Hematopoietic multipotent progenitor cell treated with erythropoietin and hydrocortisone succinate and interleukin-3 and kit ligand, for 15 days (in vitro differentiated cells): ENCODE measurements at places on chromosomes 1 and 21.

DNA sequence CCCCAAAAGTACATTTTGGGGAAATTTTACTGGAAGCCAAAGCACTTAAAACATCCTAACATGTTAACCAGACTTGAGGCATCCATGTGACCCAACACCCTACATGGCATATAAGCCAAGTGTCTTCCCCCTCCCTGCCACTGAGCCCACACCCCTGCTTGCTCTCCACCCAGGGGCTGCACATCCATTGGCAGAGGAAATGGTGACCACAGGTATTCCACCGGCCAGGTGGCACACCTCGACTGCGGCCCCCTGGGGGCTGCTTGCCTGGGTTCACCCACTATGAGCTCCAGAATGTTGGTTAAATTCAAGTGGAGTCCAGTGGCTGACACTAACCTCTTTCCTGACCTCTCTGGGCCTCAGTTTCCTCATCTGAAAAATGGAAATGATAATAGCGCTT lies 64.4 kb upstream of the FAM20B start:
- DNase-seq = no peak

GRCh38 chr1:16925635-16926490 lies 4.1 kb downstream of the CROCC start:
- no peak for DNase-seq

GRCh38 chr1:42816585-42817439 lies at the start of the genes ERMAP and SVBP:
TSS of gene ERMAP (plus strand) at chr1:42817122. CDS start at chr1:42830449, 13,327 bp downstream.
TSS of gene SVBP (minus strand) at chr1:42817397. CDS start at chr1:42816544, 853 bp downstream.
- peak; percentile 93 for DNase-seq

DNA sequence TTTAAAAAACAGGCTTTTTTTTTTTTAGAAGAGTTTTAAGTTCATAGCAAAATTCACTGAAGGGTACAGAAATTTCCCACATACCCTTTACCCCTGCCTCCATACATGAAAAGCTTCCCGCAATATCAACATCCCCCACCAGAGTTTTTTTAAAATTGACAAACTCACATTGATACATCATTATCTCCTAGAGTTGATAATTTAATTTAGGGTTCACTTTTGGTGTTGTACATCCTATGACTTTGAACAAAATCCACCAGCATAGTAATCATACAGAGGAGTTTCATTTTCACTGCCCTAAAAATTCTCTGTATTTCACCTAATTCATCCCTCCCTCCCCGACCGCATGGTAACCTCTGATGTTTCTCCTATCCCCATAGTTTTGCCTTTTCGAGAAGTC lies 53.6 kb upstream of the KCNK2 start:
- DNase-seq = no peak

- no peak for DNase-seq
Observed at GRCh38 chr1:10473145-10473765, 926 bp upstream of the DFFA start.

DNA sequence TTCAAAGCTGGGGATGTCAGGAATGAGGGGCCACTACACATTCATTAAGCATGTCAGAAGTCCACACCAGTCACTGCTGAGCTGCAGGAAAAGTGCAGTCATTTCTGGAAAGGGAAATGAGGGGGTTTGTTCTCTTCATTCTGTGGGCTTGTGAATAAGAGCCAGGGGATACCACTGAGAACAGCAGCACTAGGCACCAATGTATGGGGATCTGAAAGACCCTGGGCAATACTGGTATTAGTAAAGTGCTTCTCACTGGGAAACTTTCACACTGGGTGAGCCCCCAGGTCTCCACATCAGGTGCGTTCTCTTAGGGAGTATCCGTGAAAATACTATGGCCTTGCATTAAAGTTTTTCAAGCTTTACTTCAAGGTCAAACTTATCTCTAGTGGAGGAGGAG lies 49.9 kb downstream of the TGFB2 start:
- DNase-seq = no peak

DNA sequence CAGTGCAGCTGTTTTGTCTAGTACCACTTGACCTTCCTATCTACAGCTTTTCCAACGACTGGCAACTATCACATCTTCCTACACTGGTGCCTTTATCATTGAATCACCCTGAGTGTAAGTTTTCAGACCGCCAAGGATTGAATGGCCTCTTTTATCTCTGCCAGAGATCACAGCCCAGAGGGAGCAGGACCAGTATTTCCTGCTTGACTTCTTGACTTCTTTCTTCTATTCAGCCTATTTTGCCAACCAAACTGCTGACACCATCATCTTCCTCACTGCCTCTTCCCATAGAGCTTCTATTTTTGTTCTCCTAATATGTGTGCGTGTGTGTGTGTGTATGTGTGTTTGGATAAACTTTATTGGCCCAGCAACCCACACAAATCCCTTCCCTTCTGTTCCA lies 53.8 kb downstream of the SERBP1 start:
- DNase-seq = no peak

GRCh38 chr1:179153217-179153616 lies 71.3 kb downstream of the TOR3A start:
- DNase-seq = no peak

DNA sequence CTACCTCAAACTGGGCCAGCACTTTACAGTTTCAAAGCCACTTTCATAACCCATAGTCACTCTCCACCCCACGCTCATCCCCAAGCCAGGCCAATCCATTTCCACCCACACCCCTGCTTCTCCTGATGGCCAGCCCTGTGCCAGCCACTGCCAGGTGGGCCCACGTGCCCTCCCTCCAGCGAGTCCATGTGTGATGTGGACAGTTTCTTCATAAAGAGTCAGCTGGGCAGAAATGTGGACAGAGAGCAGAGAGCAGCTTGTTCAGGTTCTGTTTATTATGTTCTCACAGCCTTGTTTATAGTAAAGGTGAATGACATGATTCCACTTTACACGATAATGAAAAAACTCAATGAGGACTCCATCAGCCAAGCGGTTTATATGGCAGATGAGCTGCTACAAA lies 37.4 kb upstream of the RGS16 start:
- DNase-seq = no peak

DNA sequence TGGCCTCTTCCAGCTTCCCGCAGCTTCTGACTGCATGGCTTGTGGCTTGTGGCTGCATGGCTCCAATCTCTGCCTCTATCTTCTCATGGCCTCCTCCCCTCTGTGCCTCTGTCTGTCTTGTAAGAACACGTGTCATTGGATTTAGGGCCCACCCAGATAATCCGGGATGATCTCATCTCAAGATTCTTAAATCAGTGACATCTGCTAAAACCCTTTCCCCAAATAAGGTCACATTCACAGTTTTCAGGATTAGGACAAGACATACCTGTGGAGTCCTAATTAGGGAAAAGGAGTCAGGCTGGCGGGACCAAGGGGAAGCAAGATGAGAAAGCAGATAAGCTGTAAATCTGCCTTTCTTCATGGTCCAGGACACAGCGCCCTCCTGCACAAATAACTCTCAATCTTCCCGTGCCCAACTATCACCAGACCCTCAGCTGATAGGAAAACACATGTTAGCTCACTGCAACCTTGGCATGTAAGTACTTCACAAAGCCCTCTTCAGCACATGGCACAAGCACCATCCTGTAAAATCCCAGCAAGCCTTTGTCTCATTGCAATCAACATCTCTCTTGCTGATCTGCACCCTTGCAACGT lies 82.2 kb downstream of the SPSB1 start:
- no peak for DNase-seq

DNA sequence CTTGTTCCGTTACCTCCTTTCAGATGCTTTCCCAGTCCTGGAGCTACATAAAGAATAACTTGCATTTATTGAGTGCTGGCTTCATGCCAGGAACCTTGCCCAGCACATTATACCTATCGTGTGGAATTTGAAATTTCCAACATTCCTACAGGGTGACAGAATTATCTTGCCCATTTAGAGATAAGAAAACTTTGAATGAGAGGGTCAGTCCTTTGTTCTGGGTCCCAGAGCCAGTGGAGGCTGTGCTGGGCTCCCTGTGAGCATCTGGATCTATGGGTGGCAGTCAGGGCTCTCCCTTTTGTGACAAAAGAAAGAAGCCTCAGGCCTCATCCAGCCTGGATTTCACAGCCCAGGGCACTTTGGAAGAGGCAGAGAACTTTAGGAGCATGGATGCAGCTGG lies 3.2 kb downstream of the GSTM4 start:
- no peak for DNase-seq

DNA sequence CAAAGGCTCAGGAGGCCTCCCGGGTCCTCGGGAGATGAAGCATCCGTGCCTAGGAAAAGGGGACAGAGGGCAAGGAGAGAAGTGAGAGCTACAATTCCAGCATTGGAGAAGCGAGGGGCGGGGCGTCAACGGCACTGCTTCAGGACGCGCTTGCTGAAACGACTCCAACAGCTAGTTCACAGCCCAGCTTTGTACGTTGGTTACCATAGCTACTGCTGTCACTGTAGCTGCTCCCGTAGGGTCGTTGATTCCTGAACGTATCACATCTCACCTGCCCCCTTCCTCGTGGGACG lies 63.1 kb downstream of the TOR1AIP2 start:
- no peak for DNase-seq

DNA sequence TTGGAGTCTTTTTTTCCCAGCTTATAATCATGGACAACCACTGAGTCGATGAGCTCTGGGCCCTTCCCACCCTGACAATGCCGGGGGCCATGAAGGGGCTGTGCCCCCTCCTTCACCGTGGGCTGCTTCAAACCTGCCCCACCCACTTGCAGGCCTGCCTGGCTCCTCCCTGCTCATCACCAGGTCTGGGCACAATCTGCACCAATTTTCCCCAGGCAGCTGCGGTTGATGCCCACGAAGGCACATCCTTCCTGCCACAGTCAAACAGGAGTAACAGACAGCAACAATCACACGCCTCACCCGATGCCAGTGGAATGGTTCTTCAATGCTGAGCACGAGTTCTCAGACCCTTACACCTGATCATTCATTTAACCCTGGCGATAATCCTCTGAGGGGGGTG lies 18.9 kb downstream of the PGLYRP3 start:
- no peak for DNase-seq

DNA sequence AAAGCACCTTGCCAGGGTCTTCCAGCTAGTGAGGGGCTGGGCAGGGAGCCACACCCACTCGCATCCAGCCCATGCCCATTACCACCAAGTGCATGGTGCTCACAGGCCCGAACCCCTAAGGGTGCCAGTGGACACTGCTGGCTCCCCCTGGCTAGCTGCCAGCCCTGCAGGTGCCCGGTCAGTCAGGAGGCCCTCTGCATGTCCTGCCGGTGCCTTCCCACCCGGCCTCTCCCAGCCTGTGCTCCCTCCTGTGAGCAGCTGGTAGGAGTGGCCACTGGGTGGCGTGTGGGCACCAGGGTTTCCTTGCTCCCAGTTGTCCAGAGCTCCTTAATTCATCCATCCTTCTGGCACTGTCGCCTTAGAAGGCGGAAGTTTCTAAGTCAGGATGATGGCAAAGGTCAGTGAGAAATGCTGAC lies 33.4 kb downstream of the QSOX1 start:
- DNase-seq = no peak

GRCh38 chr1:168202941-168203654 lies 22.7 kb upstream of the SFT2D2 start:
- DNase-seq = no peak

- DNase-seq = no peak
Observed at GRCh38 chr1:217687511-217687910, 56.4 kb downstream of the SPATA17 start.

DNA sequence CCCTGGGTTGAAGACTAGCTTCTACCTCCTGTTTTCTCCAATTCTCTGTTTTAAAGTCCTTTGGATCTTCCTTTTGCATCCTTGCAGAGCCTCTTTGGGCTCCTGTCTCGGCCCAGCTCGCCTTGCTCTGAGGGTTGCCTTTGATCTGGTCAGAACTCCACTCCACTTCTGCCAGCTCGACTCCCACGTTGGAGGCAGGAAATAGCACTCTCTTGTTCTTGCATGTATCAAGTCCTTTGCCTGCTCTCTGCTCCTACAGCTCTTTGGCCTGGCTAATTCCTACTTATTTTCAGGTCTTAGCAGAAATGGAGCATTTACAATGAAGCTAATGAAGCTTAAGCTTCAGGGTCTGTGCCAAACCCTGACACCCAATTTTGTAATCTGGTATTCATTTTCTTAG lies 21.1 kb upstream of the B3GALNT2 start:
- DNase-seq = no peak

DNA sequence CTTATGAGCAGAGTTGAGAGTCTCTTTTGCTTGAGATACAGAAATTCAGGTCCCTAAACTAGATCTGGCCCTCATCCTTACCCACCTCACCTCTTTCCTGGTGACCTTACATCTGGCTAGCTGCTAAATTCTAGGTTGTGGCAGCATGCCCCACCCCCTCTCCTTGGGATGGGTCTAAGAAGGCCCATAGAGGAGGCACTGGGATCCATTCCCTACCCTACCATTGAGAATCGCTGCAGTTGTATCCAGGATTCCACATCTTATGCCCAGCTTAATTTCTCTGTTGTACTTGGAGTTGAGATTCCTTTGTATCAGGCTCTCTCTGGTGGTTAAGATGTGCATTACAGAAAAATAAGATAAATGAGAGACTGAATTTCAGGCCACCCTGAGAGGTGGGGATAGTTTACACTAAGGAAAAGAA lies 9.5 kb upstream of the TMEM39B start:
- DNase-seq = peak; percentile 64

GRCh38 chr1:145985502-145986439 lies 10.6 kb downstream of the TXNIP start:
- no peak for DNase-seq

DNA sequence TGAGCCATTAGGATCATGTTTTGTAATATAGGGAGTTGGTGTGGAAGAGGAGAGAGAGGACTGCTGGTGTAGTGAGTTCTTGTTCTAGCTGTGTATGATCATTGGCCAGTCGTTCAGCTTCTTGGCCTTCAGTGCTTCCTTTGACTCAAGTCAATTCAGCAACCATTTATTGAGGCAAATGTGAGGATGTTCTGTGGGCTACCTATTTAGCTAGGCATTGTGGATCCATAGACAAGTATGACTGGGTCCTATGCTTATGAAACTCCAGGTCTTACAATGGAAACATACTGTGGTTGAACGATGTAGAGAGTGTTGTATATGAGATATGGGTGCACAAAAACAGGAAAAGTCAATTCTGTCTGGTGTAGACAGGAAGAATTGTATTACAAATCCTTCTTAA lies 41.7 kb downstream of the NFIA start:
- DNase-seq = no peak

GRCh38 chr1:205528887-205529825 lies 24.7 kb downstream of the CDK18 start:
- DNase-seq = peak; percentile 73

DNA sequence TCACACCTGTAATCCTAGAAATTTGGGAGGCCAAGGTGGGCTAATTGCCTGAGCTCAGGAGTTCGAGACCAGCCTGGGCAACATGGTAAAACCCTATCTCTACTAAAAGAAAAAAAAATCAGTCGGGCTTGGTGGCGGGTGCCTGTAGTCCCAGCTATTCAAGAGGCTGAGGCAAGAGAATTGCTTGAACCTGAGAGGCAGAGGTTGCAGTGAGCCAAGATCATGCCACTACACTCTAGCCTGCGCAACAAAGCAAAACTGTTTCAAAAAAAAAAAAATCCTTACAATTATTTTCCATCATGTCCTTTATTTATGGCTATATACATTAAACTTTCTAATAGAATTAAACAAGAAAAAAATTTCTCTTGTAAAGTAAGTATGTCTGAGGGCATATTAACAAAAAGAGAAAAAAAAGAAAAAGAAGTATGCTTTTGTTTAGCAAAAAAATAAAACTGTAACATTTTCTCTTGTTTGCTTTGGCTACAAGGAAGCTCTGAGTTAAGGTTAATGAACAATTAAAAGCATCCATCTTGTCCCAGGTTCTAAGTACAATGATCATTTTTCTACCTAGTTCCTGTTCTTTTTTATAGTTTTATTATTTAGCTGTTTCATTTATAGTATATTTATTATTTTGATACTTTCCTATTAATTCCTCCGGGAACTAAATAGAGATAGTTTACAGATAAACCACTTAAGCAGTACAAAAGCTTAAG lies 18.1 kb downstream of the TMEM50B start:
- no peak for DNase-seq

- DNase-seq = no peak
Observed at GRCh38 chr1:192747301-192747700, 61.5 kb upstream of the RGS2 start.

- no peak for DNase-seq
Observed at GRCh38 chr1:41448821-41449220, 35.7 kb downstream of the EDN2 start.
